ENCODE measurements at places on chromosomes 7 and 10.

- DNase-seq, result no peak
- no peaks in the 10 kb centered on the region for H3K27me3 ChIP-seq
- H3K27ac ChIP-seq, result no peak overlapping the region
- H3K36me3 ChIP-seq, result no peaks in the 10 kb centered on the region
- no peaks in the 10 kb centered on the region for H3K4me1 ChIP-seq
- H3K4me3 ChIP-seq, result no peak overlapping the region
These were observed 141.9 kb upstream of the KLF6 start for GRCh38 chr10:3926675-3927525.

GRCh38 chr7:81887098-81888090 lies 117.5 kb upstream of the HGF start:
- no peaks in the 10 kb centered on the region for H3K27me3 ChIP-seq
- no peaks in the 10 kb centered on the region for H3K36me3 ChIP-seq
- no peak overlapping the region for H3K4me3 ChIP-seq
- H3K27ac ChIP-seq, result no peak overlapping the region
- no peaks in the 10 kb centered on the region for H3K4me1 ChIP-seq

GRCh38 chr10:63553031-63553430 lies 31.8 kb downstream of the REEP3 start:
- no peaks in the 10 kb centered on the region for H3K4me1 ChIP-seq
- H3K27ac ChIP-seq, result no peak overlapping the region
- no peak for DNase-seq
- no peaks in the 10 kb centered on the region for H3K27me3 ChIP-seq

DNA sequence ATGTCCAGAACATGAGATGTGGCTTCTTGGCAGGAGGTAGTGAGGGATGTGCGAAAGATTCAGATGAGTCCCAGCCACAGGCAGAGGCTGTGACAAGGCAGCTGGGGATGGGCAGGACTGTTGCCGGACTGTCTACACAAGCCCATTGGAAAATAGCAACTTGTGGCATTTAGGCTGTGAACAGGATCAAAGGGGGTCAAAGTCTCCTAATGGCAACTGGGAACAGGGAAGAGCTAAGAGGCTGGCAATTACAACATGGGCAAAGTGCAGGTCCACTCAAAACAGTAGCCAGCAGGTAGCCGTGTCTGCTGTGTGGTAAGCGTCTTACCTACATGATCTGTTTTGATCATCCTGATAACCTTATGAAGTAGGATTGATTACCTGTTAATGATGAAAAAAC lies 254.2 kb upstream of the ZNF32 start:
- H3K4me1 ChIP-seq, result peaks cover 7% of the 10 kb centered on the region
- no peaks in the 10 kb centered on the region for H3K27me3 ChIP-seq
- no peak overlapping the region for H3K27ac ChIP-seq
- no peaks in the 10 kb centered on the region for H3K36me3 ChIP-seq
- DNase-seq, result no peak
- no peak overlapping the region for H3K4me3 ChIP-seq

GRCh38 chr7:139854803-139855497 lies 25.9 kb downstream of the TBXAS1 start:
- no peaks in the 10 kb centered on the region for H3K36me3 ChIP-seq
- peak overlapping the region; percentile 83 for H3K27ac ChIP-seq
- peaks cover 12% of the 10 kb centered on the region for H3K4me1 ChIP-seq
- H3K27me3 ChIP-seq, result no peaks in the 10 kb centered on the region

- no peak overlapping the region for H3K27ac ChIP-seq
- no peak overlapping the region for H3K4me3 ChIP-seq
- no peaks in the 10 kb centered on the region for H3K36me3 ChIP-seq
- no peaks in the 10 kb centered on the region for H3K27me3 ChIP-seq
These were observed 57.2 kb downstream of the RASGEF1A start for GRCh38 chr10:43209651-43210141.

- H3K4me1 ChIP-seq, result no peaks in the 10 kb centered on the region
- no peaks in the 10 kb centered on the region for H3K27me3 ChIP-seq
- DNase-seq, result no peak
- no peak overlapping the region for H3K27ac ChIP-seq
- no peak overlapping the region for H3K4me3 ChIP-seq
These were observed 27.1 kb downstream of the BBS9 start for GRCh38 chr7:33156441-33156840.

DNA sequence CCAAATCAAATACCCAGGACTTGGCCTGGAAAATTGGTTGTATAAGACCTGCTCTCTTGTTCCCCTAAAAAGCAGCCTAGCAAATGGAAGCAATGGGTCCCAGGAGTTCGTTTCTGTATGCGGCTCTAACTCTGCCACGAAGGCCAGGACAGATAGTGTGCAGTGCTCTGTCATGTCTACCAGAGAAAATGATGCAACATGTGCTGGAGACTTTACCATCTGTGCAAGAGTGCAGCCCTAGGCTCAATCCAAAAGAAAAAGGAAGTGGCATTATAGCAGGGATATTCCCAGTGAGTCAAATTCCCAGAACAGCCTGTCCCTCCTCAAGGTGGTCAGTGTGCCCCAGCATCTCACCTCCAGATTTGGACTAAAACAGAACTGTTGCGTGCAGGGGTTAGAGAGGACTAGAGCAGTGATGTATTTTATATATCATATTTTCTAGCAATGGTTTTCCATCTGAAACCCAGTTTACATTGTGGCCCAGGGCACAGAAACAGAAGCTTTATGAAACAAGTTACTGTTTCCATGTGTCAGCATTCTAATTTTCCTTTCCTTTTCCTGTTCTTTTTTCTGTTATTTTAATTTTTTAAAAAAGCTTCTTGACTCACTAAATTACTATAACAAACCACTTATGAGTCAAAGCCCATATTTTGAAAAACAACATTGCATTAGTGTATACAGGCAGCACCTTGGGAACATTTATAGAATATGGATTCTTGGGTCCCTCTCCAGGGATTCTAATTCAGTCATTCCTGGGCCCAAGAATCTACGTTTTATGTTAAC lies 311.2 kb downstream of the RNLS start:
- no peak for DNase-seq
- H3K36me3 ChIP-seq, result no peaks in the 10 kb centered on the region
- no peak overlapping the region for H3K4me3 ChIP-seq
- peak overlapping the region; percentile 32 for H3K27ac ChIP-seq
- H3K4me1 ChIP-seq, result no peaks in the 10 kb centered on the region
- no peaks in the 10 kb centered on the region for H3K27me3 ChIP-seq

- H3K4me1 ChIP-seq, result no peaks in the 10 kb centered on the region
- DNase-seq, result no peak
- no peaks in the 10 kb centered on the region for H3K36me3 ChIP-seq
- no peak overlapping the region for H3K27ac ChIP-seq
- H3K27me3 ChIP-seq, result no peaks in the 10 kb centered on the region
- H3K4me3 ChIP-seq, result no peak overlapping the region
These were observed 1005.8 kb downstream of the GATA3 start for GRCh38 chr10:9060314-9060713.

DNA sequence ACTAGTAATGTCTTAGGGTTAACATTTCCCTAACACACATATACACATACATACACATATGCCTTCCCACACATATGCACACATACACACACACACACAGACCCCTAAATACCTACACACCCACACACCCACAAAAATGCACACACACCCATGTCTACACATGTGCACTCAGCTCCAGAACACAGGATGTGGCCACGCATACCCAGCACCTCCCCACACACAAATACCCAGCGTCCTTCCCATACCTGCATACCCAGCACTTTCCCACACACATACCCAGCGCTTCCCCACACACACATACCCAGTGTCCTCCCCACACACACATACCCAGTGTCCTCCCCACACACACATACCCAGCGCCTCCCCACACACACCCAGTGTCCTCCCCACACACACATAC lies 534.9 kb downstream of the DNAJB6 start:
- DNase-seq, result no peak
- no peak overlapping the region for H3K4me3 ChIP-seq
- no peaks in the 10 kb centered on the region for H3K36me3 ChIP-seq

- H3K27me3 ChIP-seq, result no peaks in the 10 kb centered on the region
- DNase-seq, result no peak
- H3K4me3 ChIP-seq, result no peak overlapping the region
- no peaks in the 10 kb centered on the region for H3K36me3 ChIP-seq
- H3K4me1 ChIP-seq, result no peaks in the 10 kb centered on the region
- H3K27ac ChIP-seq, result no peak overlapping the region
These were observed 24.4 kb upstream of the CDC14C start for GRCh38 chr7:48899932-48900331.

DNA sequence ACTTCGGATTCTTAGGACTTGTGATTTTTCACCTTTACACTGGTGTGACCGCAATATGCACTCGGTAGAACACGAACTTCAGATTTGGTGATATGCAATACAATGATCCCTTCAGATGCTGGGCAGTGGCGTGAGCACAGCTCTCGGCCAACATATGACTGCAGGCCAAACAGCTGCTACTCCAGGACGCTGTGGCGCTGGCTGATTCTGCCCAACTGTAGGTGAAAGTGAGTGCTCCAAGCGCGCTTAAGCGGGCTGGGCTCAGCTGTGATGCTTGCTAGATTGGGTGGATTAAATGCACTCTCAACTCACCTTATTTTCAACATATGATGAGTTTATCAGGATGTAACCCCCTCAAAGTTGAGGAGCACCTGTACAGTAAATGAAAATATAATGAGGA lies 137.6 kb upstream of the RET start:
- H3K36me3 ChIP-seq, result no peaks in the 10 kb centered on the region
- no peak overlapping the region for H3K27ac ChIP-seq
- no peak for DNase-seq
- H3K4me3 ChIP-seq, result no peak overlapping the region
- H3K4me1 ChIP-seq, result no peaks in the 10 kb centered on the region
